ENCODE measurements at places on chromosomes 1 and 21.

DNA sequence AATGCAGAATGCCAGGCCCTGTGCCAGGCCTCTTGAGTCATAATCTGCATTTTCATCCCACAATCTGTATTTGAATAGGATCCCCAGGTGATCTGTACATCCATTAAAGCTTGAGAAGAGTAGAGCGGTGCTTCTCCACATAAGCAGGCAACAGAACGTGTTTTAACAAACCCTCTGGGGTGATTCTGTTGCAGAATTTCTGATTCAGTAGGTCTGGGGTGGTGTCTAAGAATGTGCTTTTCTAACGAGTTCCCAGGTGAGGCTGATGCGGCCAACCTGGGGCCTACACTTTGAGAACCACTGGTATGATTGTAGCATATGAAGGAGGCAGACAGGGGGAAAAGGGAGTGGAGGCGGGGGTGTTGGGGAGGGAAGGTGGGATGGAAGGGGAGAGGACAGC, 78.4 kb upstream of the POU3F1 start:
- DNase-seq: no peak

- no peak for DNase-seq
These were observed 124.1 kb downstream of the DISP1 start for GRCh38 chr1:222938986-222939385.

DNA sequence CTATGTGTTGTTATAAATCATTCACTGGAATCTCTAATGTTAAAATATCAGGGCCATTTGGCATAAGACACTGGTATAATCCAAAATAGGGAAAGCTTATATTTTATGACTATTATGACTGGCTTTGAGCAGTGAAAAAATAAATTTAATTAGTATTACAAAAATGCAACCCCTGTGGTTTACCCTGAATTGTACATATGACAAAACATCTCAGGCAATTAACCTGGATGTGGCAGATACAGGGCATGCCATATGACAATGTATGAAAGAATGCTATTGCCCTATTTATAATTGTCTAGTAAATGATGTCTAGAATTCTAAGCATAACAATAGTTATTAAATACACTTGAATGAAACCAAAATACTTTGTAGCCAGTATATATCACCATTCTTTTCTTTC, 532.5 kb upstream of the ADGRL4 start:
- DNase-seq: no peak

DNA sequence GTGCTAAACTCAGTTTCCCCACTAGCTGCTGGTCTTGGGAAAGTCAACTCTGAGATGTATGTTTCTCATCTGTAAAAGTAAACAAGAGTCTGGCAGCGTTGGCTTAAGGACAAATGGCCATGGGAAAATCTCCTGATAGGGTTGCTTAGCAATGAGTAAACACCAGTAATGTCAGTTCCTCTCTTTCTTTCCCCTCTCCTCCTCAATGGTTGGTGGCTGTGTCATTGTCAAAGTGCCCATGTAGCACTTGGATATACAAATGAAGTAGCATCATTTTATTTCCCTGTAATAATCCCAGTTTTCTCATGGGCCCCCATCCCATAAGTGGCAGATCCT, 2.2 kb upstream of the FYB2 start:
- no peak for DNase-seq

DNA sequence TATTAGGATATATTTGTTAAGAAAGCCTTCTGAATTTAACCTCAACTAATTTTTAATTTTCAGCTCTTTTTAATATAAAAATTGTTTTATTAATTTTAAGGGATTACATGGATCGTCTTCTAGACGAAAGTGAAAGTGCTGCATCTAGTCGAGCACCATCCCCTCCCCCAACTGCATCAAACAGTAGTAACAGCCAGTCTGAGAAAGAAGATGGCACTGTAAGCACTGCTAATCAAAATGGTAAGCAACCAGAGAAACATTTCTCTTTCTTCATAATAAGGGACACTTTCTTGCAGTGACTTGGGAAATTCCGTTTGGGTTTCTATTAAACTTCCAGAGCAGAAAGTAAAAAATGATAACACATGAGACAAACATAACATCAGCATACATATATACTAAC, 56.9 kb downstream of the MIER1 start:
- DNase-seq: no peak

- no peak for DNase-seq
These were observed 94.4 kb upstream of the TNFSF4 start for GRCh38 chr1:173301507-173301906.

GRCh38 chr1:215109171-215109570, 26.6 kb downstream of the KCNK2 start:
- DNase-seq: no peak

- DNase-seq: no peak
These were observed 104.4 kb upstream of the VANGL1 start for GRCh38 chr1:115537415-115537814.

DNA sequence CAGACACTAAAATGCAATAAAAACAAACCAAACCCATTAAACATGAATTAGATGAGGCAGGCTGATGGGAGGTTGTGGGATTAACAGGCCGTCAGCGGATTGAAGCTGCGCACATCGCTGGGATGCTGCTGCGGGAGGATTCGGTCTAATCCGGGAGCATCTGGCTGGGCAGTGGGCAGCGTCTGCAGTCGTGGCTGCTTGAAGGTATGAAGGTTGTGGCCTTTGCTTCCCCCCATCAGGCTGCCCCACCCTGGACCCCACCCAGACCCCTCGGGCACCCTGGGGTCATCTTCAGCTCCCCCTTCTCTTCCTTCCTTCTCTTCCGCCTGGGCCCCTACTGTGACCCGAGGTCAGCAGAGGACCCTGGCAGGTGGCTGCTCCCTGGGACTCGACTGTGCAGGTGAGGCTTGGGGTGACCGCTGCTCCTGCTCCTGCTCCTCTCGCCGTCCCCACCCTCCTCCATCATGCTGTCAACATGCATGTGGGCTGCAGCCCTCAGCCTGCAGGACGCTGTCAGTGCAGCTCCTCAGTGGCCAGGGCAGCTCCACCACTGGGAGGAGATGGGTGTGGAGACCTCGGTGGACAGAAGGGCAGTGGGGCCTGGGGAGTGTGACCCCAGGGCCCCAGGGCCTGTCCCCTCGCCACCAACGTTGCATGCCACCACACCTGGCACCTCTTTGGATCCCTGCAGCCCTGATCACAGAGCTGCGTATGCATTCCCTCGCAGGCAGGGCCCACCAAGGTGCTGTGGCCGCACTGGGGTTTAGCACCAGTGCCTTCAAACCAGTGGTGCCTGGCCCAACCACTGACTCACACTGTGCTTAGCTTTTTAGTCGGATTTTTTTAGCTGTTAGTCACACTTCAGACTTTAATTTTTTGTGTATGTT, 112.2 kb upstream of the COL6A1 start:
- no peak for DNase-seq

All from urothelium cell line (cell line).